ENCODE measurements at places on chromosomes 12 and 14. TPM values are rescaled to one million over a fixed set of nuclear protein-coding genes. Genes with fewer than 3 reads are reported as not detected.

- no peak for DNase-seq
Observed at GRCh38 chr14:23702656-23703426, 66.7 kb downstream of the DHRS2 start.

DNA sequence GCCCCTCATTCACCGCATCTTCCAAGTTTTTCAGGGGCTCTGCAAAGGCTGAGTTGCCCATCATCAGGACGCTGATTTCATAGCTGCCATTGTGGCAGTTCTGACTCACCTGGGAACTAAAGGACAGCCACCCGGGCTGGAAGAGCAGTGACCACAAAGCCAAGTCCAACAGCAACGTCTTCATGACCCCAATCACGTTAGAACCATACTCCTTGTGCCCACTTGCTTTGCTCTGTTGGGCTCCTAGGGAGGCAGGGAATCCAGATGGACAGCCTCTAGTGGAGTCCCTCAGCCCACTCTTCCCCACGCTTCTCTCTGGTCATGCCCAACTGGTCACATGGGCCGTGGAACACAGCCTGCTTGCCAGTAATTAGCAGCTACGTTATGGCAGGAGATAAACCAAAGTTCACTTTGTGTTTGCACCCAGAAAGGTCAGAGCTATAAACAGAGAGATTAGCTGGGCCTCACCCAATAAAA lies at the start of gene GUCY2C:
Gene GUCY2C, minus strand, starts transcription at position 335 of the 477 bp plus-strand sequence. Its CDS starts 151 bp downstream, at position 184.
- no peak for DNase-seq

DNA sequence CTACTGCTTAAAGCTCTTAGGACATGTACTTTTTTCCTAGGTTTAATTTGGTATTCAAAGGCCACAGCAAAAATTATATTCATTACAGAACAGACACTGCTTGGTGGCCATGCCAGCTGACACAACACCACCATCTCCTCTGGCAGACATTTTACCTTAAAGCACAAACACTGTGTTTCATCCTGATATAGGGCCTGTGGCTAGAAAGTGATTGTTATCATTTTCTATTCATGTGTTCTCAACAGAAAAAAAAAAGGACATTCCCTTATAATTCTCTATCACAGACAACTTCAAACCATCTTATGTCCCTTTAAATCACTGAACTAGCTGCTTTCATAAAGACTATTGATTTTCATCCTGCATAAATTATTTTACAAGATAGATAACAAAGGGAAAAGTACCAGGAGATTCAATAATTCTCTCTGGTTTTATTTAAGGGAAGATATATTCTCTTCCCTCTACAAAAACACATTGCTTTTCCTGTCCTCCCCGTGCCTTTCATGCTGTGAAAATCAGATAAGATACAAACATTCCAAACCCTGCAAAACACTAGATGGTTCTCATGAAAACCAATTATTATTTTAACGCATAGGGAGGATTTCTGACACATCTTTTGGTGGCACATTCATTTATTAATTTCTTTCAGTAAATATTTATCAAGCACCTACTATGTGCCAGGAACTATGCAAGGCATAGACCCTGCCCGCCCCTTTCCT lies 139.3 kb upstream of the TMCC3 start:
- DNase-seq: no peak

- no peak for DNase-seq
Observed at GRCh38 chr14:51165415-51165814, 70.5 kb upstream of the TRIM9 start.

DNA sequence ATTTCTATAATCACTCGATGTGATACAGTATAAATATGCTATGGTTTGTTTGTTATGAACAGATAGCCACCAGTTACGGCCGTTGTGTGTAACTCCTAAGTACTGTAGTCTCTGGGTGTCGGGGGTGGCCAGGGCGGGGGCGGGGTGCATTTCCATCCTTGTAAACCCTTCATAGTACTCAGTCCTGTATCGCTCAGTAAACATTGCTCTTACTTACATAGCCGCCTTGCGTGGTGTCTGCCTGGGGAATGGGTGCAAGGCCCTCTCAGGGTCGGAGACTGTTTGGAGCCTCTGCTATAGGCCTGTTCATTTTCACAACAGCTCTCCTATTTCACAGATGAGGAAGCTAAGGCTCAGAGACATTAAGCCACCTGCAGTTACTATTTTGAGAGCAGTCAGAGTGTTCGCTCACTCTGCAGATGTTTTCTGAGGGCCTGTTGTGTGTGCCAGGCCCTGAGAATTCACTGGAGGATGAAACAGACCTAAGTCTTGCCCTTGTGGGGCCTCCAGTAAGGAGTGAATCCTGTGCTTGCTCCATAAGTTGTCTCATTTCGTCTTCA lies 42.5 kb downstream of the JDP2 start:
- no peak for DNase-seq

DNA sequence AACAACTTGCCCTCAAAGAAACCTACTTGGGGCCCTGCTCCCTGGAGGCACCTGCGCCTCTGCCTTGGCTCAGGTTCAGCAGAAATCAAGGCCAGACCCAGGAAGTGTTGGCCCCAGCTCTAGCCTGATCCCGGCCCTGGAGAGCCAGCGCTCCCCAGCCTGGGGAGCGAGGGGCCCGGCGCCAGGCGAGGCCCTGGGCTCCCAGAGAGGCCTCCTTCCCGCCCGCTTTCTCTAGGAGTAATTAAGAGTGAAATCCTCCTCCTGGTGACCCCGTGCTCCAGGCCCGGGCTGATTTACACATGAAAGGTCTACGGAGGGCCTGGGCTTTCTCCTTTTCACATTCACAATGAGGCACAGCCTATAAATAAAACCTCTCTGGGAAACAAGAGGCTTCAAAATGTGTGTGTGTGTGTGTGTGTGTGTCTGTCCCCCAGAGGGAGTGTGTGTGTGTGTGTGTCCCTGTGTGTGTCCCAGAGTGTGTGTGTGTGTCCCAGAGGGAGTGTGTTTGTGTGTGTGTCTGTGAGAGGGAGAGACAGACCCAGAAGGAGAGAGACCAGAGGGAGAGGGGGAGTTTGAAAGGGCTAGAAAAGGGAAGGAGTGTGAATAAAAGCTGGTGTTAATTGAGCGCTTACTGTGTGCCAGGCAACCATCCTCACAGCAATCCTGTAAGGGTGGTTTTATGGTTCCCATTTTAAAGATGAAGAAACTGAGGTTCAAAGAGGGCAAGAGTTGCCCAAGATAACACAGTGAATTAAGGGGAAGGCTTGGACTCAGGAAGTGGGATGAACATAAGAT lies 23.8 kb upstream of the COX6A1 start:
- DNase-seq: no peak

DNA sequence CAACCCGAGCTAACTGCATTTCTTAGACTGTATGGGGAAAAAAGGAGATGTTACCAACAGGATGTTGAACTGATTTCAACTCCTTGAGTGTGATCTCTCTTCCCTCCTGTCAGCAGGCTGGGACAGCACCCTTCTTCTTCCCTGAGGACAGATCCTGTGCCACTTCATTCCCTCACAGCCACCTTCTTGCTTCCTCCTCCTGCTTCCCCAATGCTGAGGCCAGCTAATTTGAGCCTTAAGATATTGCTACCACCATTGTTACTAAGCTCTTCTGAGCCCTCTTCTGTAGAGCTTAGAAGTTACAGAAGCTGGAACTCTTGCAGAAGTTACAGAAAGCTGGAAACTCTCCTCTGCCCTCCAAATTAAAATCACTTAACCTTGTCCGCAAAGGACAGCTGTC lies 88.8 kb downstream of the SPTSSA start:
- DNase-seq: no peak

Gene CFAP54
- polyA plus RNA-seq: not detected

Gene BICDL1
- 2.4 TPM for polyA plus RNA-seq

Gene HHIPL1
- not detected for polyA plus RNA-seq
